ENCODE measurements at places on chromosomes 1 and 21. TPM values are rescaled to one million over a fixed set of nuclear protein-coding genes. Genes with fewer than 3 reads are reported as not detected.
A peak's percentile ranks its signal among the peaks of the same experiment; 100 is the strongest.

Gene CD5L
- not detected for total RNA-seq

Gene PCSK9
- total RNA-seq = not detected

Gene TPTE
- total RNA-seq = 0.26 TPM

Gene F5
- 81.5 TPM for total RNA-seq

Gene TESK2
- 5.9 TPM for total RNA-seq

Gene NR1I3
- total RNA-seq = not detected

Gene JAM2
- total RNA-seq = 2.0 TPM

Gene TTLL7
- 4.1 TPM for total RNA-seq

Gene CAPN8
- not detected for total RNA-seq

Gene USH2A
- not detected for total RNA-seq

Gene OR10Z1
- not detected for total RNA-seq

Gene TMCO1
- 68.4 TPM for total RNA-seq

DNA sequence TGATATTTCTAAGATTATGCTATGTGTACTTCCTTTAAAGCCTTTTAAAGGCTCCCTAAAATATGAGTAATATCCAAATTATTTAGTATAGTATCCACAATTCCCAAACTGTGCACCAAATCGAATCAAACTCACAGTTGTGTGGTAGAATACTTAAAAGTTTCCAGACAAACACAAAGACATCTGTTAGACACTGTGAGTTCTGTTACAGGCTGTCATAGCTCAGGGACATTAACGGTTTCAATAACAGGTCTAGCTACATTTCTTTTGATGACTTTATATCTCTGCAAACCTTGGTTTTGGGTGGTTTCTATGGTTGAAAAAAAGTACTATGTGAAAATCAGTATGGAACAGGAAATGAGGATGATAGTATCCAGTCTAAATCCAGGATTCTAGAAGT is 36.9 kb upstream of the NEK7 start:
- no peak for DNase-seq

DNA sequence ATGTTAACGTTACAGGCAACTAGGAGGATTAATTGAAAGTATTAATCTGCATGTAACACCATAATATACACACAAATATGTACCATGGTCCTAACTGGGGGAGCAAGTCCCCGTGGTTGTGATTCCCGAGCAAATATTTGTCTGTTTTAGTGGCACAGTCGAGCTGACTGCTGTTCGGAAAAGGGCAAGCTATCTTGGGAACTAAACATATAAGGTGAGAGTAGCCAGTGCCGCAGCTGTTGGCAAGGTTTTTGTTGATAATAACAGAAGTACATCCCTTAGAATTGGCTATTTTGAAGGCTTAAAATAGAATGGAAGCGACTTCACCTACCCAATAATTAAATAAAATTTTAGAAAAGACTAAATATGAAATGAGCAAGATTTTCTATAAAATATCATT is 45.5 kb downstream of the UCHL5 start:
- DNase-seq = no peak

DNA sequence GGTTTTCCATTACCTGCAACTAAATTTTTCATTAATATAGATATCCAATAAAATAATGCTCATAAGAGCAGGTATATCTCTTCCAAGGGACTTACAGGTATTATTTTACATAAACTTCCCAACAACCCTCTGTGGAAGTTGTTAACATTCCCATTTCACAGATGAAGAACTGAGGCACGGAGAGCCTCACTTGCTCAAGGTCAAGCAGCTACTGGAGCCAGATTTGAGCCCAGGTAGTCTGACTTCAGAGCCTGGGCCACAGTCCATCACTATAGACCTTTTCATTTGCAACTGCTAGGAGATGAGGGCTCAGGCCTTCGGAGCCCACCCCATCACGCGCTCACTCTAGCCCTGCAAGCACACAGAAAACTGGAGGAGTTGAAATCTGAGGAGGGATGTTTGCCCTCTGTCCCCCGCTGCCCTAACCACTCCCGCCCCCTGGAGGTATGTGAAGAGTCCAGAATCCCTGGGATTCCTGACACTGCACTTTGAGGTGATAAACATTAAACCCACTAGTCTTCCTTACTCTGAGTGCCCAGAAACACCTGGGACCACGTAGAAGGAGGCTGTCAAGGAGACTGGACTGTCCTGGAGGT is 11.7 kb upstream of the ALPL start:
- no peak for DNase-seq

DNA sequence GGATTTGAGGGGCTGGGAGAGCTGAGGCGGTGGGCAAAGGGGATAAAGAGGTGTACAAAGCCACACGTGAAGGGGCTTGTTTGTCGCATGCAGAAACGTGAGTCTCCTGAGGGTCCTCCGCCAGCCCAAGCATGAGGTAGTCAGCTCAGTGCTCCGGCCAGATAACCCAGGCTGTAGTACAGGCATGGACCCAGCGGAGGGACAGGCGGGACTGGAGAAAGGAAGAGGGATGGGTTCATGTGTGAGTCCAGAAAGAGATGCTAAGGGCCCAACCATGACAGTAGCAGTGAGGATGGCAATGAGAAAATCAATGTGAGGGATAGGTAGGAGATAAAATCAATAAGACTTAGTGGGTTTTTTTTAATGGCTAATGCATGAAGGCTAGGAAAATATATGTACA is 13.7 kb upstream of the ELK4 start:
- no peak for DNase-seq

DNA sequence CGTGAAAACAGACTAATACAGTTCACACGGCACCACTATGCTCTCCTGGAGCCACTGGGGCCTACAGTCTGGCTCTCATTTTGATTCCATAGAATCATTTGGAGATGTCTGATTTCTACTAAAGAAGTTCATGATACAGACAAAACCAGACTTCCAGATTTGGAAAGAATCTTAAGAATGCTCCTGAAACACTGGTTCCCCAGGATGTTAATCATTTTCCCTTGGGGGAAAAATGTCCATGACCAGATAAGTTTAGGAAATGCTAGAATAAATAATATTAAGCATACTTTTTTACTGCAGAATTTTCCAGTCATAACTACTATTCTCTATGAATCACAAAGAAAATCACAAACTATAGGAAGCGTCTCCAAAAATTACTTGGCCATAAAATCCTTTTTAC is 63.0 kb upstream of the RGS7 start:
- DNase-seq = no peak

DNA sequence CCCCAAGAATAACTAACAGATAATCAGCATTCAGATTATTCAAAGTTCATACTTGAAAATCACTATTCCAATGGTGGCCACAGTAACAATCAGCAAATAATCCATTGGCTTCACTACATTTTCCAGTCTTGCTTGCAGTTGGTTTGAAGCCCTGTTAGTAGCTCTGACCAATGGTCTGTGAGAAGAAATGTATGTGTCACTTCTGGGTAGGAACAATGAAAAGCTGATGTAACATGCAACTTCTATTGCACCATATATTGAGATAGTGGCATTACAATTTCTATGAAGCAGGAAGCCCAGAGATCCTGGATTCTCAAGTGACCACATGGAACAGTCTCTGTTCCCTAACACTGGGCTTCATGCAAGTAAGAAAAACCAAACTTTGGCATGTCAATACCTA is 250.9 kb upstream of the DAB1 start:
- DNase-seq = no peak

- DNase-seq = no peak
These were observed 37.8 kb downstream of the LRRC71 start for GRCh38 chr1:156958247-156958714.

DNA sequence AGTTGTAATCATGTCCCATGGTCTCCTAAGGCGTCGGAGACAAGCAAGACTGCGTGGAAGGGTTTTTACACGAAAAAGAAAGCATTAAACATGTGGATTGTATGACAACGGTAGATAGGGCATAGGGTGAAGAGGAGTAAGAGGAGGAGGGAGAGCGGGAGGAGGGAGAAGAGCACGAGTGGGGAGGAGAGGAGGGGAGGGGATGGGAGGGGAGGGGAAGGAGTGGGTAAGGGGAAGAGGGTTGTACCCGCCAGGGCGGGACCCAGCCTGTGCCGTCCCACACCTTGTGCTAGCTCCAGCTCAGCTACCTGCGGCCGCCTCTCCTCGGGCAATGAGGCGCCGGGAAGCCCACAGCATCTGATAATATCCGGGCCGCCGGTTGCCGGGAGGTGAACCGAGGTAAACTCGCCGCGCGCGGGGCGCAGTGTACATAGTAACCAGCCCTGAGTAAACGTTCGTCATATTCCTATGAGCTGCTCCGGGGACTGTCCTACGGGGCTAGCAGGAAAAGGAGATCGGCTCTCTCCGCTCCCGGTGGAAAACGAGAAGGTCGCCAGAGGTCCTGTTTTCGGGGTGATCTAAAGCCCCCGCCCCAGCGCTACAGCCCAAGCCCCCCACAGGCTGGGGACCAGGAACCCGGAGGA is 449 bp upstream of the RCAN3 start:
- DNase-seq = peak; percentile 81

GRCh38 chr1:97816927-97817326 is 103.9 kb downstream of the DPYD start:
- DNase-seq = no peak

DNA sequence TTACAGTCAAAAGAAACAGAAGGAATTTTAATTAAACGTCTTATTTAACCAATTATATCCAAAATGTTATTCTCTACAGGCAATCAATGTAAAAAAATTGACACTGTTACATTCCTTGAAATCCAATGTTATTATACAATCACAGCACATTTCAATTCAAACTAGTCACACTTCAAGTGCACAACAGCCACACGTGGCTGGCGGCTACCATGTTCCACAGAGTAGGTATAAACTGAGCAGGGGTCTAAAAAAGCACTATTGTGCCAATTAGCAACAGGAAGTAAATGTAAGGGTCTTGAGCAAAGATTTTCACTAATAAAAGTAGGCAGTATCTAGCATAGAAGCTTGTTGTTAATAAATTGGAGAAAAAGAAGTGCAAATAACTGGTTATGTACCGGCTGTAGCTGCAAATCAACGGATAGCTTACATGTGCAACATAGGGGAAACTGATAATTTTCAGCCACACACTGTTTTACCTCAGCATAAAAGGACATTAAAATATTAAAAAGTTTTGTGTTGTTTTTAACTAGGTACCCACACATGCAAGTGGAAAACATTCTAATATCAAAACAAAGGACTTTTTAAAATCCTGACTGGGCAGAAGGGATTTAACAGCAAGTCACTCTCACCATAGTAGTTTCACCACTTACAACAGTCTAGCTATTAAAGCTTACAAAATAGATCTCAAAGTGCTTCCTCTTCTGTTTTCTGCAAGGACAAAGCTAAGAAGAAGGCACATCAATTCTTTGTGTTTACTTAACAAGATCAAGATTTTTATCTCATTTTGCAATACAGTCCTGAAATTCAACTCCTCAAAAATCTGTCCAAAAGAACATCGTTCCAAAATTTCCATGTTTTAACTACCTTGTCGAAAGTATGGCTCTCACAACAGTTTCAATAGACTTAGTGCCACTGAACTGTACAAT is 2.5 kb downstream of the CSDE1 start:
- no peak for DNase-seq

DNA sequence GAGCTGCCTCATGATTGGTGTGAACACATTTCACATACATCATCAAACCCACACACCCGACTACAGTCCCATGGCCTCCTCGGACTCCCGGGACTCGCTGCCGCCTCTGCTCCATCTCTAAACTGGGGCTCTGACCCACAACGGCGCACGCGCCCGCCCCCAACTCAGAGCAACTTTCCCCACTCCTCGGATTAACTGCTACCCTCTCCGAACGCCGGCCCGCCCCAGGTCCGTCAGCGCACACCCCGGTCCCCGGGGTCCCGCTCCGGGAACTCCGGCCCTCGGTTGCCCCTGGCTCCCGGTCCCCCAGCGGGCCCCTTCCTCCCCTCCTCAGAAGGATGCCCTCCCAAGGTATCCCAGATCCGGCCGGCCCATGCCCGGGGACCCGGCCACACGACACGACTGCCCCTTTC is 740 bp downstream of the DSTYK start:
- no peak for DNase-seq

GRCh38 chr1:63877021-63877767 is 103.4 kb downstream of the ROR1 start:
- DNase-seq = no peak

DNA sequence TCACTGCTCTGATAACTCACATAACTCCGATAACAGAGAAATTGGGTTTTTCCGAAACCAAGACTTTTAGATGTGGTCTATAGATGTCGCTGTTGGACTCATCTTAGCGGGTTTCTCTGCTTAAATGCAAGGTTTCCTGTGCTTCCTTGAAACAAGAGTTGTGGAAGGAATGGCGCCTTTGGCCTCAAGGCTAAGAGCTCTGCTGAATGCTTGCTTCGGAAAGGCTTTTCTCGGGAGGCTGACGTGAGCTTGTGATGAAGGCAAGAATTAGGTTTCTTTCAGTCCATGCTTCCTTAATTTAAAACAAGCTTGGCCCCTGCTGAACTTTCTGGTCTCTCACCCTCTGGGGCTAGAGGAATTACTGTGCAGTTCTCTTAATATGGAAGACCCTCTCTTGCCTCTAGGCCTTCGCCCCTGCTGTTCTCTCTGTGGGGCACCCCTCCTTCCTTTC is 113.5 kb downstream of the MAP3K21 start:
- no peak for DNase-seq

DNA sequence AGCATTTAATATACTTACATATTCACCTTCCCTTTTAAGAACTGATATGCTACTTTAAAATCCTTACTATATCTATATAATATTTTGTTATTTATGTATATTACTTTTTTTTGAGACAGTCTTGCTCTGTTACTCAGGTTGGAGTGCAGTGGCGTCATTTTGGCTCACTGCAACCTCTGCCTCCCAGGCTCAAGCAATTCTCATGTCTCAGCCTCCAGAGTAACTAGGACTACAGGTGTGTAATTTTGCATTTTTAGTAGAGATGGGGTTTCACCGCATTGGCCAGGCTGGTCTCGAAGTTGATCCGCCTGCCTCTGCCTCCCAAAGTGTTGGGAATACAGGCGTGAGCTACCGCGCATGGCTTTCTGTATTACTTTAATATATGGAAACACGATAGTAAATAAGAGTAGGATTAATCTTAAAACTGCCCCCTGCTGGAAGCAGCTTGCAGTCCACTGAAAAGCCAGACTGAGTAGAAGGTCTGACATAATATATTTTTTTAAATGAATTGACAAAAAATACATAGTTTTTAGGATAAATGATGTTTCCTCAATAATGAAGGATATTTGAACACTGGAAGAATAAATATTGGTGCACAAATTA is 24.4 kb downstream of the RCAN3 start:
- peak; percentile 51 for DNase-seq
